AG08396 (cell line): ENCODE measurements at places on chromosomes 3 and 15.

DNA sequence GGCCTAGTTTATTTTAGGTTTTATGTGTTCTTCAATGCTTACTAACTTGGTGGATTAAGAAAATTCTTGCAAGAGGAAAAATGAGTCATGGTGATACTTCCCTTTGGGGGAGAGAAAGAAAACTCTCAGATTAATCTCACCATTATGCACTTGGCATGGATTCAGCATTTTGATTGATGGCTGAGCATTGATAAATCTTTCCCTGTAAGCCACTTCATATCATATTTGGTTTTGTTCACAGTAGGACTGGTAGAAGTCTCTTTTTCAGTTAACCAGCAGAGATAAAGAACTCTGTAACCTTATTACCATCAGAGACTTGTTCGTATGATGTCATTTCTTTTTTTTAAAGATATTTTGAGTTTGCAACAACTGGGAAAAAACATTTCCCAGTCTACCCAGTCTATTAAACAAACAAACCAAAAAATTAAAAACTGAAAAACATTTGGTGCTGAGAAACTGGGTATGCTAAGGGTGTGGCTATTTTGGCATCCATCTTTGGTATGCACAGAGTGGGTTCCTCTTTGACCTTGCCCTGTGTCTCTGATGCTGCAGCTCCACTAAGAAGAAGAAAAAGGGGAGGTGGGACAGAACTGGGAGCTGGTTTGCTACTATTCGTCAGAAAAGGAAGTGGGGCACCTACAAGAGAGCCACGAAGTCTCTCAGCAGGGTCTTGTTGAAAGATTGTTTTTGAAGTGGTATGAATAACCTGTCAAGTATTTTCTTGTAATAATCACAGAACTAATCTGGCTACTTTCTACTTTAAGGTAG is 17.2 kb downstream of the TMOD3 start:
- DNase-seq = no peak

GRCh38 chr3:169149349-169149890 is 514.1 kb downstream of the MECOM start:
- DNase-seq = peak; percentile 83

GRCh38 chr3:179410331-179410730 is 40.9 kb downstream of the GNB4 start:
- no peak for DNase-seq

DNA sequence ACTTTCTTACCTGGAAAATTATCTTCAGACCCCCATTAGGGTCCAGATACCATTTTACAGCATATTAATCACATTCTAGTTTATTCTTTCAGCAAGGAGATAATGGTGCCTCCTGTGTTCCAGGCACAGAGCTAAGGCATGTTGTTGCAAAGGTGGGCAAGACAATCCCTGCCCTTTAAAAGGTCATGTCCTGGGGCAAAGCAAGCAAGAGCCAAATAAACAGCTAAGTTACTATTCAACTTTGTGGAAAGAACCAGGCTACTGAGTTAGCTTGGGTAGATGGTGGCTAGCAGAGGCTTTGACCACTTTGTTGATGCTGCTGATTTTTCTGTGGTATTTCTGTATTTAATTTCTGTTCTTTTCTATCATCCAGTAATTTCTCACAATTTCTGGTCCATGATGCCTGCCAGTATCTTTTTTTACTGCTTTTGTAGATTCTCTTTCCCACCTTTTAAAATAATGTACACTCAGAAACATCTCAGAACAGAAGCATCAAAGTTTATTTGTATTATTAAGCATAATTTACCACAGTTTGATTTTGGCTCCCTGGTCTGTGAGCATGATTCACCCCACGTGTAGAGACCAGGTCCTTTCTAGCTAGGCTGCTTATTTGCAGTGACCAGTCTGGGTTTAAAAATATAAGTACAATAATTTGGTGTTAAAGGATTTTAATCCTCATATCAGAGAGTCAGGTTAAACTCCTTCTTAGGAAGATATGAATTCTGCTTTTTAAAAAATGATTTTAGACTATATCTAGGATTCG is 71.5 kb downstream of the LRRC28 start:
- no peak for DNase-seq
